ENCODE measurements at places on chromosomes 7 and 10.
A peak's percentile ranks its signal among the peaks of the same experiment; 100 is the strongest.

GRCh38 chr7:84510505-84510904 lies 315.9 kb upstream of the SEMA3A start:
- DNase-seq: peak; percentile 41

DNA sequence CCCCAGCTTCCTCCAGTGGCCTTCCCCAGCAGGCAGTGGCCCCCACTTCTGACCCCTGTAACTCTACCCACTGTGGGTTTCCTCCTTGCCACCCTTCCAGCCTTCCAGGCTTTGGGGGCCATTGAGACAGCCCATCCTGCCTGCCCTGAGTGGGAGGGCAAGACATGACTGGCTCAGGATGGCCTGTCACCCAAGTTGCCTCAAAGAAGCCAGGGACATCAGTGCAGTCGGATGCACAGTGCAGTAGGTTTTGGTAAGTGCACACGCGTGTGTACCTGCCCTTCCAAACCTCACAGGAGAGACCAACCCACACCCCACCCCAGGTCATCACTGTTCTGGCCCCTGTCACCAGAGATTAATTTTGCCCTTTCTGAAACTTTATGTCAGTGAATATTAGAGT lies 22.7 kb downstream of the ZMIZ2 start:
- DNase-seq: no peak

- no peak for DNase-seq
Observed at GRCh38 chr10:19947215-19947614, 131.0 kb downstream of the PLXDC2 start.

GRCh38 chr10:19505320-19506312 lies 310.6 kb upstream of the PLXDC2 start:
- no peak for DNase-seq

DNA sequence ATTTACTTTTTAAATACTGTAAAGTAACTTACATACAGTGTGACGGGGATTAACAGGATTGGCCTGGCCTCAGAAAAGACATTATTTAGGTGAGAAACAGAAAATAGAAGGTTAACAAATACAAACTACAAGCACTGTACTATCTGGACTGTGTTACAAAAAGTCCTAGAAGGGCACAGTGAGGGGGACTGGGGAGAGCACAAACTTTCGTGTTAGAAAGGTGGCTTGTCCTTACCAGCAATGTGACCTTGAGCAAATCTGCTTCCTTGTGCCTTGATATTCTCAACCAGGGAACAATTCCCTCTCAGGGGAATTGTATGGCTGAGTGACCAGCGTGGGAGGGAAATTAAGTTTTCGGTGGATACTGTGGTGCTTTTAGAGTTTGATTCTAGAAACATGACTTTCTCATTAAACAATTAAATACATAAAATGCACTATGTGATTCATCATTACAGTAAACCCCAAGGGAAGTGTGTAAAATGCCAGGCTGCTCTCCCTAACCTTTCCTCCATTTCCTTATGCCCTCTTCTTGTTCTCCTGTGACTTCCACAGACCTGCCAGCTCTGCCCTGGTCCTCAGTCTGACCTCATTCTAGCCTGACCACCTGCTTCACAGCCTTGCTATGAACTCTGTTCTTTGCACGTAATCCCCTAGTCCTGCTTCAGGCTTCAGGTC lies 57.7 kb downstream of the OSBPL3 start:
- DNase-seq: peak; percentile 52

DNA sequence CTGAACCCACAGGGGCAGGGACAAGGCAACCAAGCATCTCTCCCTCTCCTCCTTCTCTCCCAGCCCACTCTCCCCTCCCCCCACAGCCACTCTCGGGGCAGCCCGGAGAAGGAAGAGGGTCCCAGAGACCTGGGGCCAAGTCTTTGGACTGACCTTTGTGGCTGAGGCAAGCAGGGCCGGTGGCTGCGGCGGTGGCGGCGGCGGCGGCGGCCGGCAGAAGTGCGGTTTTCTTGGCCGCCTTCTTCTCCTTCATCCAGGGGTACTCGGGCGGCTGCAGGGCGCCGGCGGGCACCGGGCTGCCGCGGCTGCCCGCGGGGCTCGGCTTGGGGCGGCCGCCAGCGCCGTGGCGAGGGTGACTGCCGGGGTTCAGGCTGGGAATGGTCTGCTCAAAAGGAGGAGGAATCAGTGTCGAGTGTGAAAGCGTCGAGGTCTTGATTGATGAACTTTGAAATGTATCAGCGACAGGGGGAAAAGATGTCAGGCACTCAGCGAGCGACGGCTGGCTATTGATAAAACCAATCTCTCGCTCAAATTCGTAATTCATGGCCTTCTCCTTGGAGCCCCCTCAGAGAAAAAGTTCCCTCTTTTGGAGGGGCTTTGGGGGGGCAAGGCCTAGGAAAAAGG lies 414 bp downstream of the HOXA2 start:
- no peak for DNase-seq

DNA sequence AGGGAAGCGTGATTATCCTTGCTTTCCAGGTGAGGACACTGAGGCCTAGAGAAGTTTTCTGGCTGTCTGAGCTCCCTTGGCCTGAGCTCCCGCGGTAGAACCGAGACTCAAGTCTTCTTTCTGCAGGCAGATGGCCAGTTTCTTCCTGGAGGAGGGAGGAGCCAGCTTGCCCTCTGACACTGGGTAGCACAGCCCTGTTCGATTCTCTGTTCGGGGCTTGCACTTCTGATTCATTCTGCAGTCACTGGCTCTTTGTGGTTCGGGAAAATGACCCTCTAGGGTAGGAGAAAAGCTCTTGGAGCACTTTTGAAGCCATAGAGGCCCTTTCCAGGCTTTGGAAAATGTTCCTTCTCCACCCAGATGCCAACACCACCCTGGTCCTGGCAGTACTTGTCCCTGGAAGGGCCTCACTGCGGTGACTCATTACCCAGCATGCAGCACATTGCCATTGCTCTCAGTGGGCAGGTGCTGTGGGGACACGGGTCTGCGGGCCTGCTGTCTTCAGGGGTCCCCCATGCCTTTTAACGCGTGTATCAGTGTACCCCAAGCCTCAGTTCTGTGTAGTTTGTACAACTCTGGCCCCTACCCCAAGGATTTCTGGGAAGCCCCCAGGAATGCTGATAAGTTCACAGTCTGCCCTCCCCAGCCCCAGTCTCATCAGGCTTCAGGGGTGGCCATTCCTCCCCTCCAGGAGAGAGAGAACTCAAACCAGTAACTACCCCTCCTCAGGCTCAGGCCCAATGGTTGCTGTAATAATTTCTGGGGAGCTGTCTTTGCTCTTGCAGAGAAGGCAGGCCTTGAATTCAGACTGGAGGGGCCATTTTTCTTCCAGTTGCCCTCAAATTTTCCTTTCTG lies 11.9 kb downstream of the CHST3 start:
- peak; percentile 76 for DNase-seq

- DNase-seq: peak; percentile 44
Observed at GRCh38 chr7:55140221-55140940, 121.6 kb downstream of the EGFR start.

GRCh38 chr7:100590077-100590737 lies 4.1 kb downstream of the FBXO24 start:
- no peak for DNase-seq

DNA sequence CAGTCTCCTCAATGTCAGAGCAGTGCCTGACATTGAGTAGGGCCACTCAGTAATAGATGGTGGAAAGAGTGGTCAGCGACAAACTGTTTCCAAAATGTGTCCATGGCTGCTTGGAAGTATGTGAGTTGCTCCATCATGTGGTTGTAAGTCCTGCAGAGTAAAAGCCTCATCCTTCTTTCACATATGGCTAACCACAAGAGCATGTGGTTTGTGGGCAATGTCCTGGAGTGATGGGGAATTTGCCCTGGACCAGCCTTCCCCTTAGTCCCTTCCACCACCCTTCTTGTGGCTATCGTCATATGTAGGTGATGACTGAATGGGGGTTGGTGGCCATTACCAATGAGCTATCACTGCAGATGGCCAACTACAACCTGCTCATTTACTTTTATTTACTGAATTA lies 33.0 kb upstream of the PLXNA4 start:
- peak; percentile 10 for DNase-seq

GRCh38 chr7:53672681-53673080 lies 637.2 kb downstream of the POM121L12 start:
- DNase-seq: no peak

- DNase-seq: no peak
Observed at GRCh38 chr10:37576154-37576553, 281.3 kb downstream of the ZNF248 start.

DNA sequence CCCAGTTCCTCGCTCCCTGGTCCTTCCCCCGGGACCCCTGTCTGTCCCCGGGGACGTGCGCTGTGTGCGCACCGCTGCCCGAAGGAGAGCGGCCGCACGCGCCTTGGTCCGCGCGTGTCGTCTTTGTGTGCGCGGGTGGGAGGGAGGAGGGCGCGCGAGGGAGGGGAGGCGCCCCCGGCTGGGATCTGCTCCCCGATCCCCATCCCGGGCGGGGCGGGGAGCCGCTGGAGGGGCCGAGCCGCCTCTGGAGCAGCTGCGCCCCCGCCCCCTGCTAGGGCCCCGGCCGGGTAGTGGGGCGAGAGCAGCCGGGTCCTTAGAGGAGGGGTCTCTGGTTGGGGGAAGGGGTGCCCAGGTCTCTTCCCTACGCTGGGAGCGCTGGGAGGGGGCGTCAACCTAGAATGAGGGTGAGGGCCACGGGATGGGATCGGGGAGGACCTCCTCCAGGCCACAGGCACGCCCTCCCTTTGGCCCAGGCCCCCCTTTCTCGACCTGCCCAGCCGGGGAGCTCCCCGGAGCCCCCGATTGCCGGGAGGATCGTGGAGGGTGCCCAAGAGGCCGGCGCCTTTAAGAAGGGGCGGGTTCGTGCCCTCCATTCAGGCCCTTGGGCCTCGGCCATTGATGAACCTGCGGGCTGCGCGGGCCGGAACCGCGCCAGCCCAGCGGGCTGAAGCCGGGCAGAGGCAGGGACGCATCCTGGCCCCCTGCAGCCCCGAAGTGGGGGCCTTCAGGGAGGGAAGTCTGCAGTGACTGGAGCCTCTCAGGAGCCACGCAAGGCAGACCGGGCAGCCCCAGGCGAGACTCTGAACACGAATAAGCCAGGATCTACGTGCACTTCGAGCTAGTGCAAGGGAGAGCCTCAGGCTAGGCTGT lies 678 bp downstream of the SH2B2 start:
- DNase-seq: peak; percentile 73

- no peak for DNase-seq
Observed at GRCh38 chr10:69214666-69215131, 5.4 kb upstream of the HKDC1 start.

GRCh38 chr10:74150204-74150989 lies at the start of gene AP3M1:
AP3M1 (minus strand) TSS chr10:74150828; CDS start chr10:74138379, 12,449 bp downstream.
- DNase-seq: peak; percentile 87

GRCh38 chr7:108327353-108327752 lies 128.9 kb downstream of the NRCAM start:
- DNase-seq: no peak

DNA sequence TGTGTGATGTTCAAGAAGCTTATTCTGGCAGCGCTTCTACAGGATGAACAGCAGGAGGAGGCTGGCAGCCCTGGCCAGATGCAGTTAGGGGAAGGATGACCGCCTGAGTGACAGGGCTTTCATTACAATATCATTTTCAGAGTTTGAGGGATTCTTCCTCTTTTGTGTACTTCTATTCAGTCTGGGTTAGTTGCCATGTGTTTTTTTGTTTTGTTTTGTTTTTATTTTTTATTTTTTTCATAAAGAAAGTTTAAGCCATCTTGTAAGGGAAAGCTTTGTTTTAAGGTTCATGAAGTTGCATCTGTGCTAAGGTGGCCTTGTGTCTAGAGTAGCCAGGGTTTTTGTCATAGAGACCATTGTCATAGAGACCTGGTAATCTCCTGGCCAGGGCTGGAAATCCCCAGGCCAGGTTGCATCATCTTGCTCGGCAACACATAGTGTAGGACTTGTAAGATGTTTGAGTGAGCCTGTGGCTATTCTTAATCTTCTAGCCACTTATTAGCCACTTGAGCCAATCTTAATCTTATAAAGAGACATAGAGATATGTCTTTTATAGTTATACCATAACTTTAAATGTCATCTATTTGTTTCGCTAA lies 230.5 kb upstream of the TMEM229A start:
- no peak for DNase-seq

- no peak for DNase-seq
Observed at GRCh38 chr10:48634984-48635557, 30.2 kb upstream of the ARHGAP22 start.

DNA sequence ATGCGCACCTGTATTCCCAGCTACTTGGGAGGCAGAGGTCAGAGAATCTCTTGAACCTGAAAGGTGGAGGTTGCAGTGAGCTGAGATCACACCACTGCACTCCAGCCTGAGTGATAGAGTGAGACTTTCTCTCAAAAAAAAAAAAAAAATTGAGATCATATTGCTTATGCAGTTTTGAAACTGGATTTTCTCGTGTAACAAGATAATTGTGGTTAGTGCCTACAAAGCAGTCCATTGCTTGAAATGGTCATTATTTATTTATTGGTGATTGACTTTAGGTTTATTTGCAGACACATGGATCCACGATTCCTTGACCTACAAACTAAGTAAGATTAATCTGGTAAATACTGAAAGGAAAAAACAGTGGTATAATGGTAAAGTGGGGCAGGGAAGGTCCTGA lies 149.8 kb downstream of the TAX1BP1 start:
- no peak for DNase-seq

GRCh38 chr7:111223802-111224253 lies 132.9 kb downstream of the LRRN3 start:
- no peak for DNase-seq

- DNase-seq: no peak
Observed at GRCh38 chr7:376306-377079, 86.5 kb downstream of the FOXL3 start.

GRCh38 chr7:159226011-159226702 lies 81.5 kb upstream of the VIPR2 start:
- DNase-seq: no peak

DNA sequence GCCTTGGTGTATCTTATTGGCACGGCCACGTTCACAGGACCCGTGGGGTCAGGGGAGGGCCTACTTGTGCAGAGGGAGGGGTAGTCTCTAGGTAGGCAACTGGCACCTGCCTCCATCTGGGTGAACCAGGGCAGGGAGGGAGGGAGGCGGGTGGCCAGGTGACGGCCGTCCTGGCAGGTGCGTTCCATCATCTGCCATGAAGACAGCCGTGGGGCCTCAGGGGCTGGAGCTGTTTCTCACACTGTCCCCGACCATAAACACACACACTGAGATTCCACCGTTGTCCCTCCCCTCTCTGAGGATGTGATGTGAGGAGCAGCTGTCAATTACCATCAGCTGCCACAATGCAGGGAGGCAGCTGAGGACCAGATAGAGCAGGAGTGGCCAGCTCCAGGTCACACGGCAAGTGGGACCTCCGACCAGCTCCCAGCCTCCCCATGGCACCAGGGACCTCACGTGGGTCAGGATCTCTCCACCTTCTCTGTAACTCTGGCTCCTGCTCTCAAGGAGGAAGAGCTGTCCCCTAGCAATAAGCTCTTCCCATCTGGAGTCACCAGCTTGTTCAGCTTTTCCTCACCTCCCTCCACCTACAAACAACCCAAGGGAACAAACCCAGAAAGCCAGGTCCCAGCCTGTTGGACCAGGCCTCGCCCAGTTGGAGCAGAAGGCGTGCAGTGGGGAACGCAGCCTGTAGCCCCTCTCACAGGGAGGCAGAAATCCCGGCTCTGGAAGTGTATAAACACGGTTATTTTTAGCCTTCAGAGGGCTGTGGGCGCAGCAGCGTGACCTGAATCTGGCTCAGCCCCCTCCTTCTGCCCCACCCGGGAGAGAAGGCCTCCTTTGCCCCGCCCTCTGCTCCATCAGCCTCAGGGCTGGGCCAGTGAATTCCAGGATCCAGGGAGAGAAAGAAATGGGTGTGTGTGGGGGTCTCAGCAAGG lies 33.1 kb downstream of the ZMIZ1 start:
- DNase-seq: peak; percentile 82

GRCh38 chr10:89348481-89348880 lies 20.7 kb downstream of the IFIT3 start:
- DNase-seq: no peak

All from GM03348 (cell line).